ENCODE measurements at places on chromosomes 5 and 9.

GRCh38 chr5:65184780-65185179, 296.9 kb downstream of the ADAMTS6 start:
- no peak for DNase-seq

GRCh38 chr9:77834898-77835488, 186.9 kb upstream of the GNA14 start:
- no peak for DNase-seq

- DNase-seq = no peak
Measured at GRCh38 chr5:113678924-113679575, 165.6 kb downstream of the YTHDC2 start.

DNA sequence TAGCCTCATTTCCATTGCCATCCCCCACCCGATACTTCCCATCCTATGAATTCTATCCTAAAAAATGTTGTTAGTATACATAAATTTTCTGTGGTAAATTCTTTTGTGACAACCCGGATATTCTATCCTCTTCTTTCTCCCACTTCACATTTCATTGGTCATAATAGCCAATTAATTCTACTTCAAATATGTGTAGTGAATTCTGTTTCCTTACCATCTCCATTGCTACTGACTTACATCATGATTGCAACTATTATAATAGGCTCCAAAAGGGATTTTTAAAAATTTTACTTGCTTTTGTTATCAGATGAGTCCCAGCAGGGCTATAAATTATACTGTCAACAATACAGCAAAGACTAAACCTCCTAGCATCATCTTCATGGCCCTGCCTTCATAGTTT, 1326.8 kb downstream of the PTPRD start:
- DNase-seq = no peak

DNA sequence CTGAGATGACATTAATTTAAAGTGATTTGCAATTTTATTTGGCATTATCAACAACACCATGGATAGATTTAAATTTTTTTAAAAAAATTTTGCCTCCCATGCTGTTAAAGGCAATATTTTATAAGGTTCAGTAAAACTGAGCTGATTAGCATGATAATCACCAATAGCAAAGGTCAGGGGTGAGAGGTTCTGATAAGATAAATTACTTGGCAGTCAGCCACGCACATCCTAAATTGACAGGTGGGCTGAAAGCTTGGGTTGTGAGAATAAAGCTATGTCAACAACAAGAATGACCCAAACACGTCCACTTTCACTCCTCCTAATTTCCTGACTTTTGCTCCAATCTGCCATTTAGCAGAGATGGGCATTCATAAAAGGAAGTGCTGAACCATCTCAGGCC, 127.1 kb downstream of the LHFPL2 start:
- DNase-seq = no peak

GRCh38 chr5:155094455-155094854, 80.9 kb downstream of the KIF4B start:
- DNase-seq = no peak

Data from NCI-H2081 treated with DMSO at 0.1 percent for 48 hours (cell line).